ENCODE measurements at places on chromosomes 16 and 17.
A peak's percentile ranks its signal among the peaks of the same experiment; 100 is the strongest.

DNA sequence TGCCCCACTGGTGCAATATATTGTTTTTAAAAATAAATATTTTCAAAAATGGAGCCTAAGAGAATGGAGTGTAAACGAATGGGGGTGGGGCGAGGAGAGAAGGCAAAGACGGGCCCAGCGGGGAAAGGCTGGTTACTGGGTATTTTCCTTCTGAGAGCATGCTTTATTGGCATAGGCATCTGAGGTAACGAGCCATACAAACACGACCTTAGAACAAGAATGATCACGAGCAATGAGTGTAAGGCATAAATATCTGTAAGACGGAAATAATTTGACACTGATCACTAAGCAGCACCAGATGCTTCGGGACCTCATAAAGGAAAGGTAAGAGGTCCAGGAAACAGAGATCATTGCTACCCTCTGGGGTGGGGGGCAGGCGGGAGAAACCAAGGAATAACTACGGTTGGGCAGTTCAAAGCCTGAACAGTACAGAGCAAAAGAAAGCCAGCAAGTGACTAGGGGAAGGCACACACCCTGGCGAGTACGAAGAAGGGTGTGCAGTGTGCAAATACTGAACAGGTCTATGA lies 959 bp downstream of the SSH2 start:
- DNase-seq: no peak

- no peak for DNase-seq
These were observed 50.3 kb upstream of the BRD7 start for GRCh38 chr16:50419116-50419515.

- no peak for DNase-seq
These were observed 63.0 kb downstream of the GTF3C1 start for GRCh38 chr16:27486760-27487159.

GRCh38 chr16:31404353-31405064 lies 11.4 kb downstream of the ITGAD start:
- DNase-seq: no peak

GRCh38 chr16:66308096-66308495 lies 58.4 kb upstream of the CDH5 start:
- no peak for DNase-seq

DNA sequence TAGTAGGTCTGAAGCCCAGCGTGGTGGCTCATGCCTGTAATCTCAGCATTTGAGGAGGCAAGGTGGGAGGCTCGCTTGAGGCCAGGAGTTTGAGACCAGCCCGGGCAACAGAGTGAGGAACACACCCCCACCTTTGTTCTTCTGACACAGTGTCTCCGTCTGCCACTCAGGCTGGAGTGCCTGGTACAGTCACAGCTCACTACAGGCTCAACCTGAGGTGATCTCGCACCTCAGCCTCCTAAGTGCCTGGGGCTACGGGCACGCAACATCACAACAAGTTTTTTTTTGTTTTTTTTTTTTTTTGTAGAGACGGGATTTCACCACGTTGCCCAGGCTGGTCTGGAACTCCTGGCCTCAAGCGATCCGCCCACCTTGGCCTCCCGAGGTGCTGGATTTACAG lies 6.7 kb upstream of the TLCD3A start:
- DNase-seq: no peak

- no peak for DNase-seq
These were observed 12.5 kb downstream of the GSG1L2 start for GRCh38 chr17:9809409-9809808.

GRCh38 chr17:53629188-53629587 lies 193.5 kb upstream of the KIF2B start:
- DNase-seq: no peak

- DNase-seq: no peak
These were observed 152.6 kb downstream of the PRKCA start for GRCh38 chr17:66455060-66455459.

GRCh38 chr16:64132759-64133361 lies 989.0 kb downstream of the CDH11 start:
- no peak for DNase-seq

GRCh38 chr17:28081467-28081866 lies 39.0 kb downstream of the NLK start:
- no peak for DNase-seq

DNA sequence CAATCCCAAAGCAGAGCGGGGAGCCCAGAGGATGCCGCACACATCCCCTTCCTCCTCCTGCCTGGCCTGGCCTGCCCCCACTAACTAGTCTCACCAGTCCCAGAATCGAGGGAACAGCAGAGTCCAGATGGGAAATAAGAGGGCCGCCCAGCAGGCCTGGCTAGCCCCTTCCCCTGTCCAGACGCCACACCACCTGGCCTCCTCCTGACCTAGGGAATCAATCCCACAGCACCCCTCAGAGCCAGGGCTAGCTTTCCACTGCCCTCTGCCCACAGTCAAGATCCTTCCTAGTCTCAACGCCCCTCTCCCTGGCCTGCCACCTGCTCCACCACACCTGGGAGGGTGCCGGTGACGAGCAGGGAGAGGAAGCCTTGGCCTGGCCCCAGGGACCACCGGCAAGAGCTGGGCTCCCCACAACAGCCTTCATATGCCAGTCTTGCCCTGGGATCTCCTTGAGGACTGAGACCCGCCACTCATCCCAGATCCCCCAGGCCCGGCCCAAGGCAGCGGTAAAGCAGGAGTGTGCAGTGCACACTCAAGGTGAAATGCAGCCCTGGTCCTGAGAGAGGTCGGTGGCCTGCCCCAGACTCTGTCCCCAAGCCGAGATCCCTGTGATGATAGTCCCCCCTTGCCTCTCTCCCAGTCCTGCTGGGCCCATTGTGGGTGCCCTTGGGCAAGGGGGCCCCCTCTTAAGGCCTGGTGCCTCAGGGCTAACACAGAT lies 27.9 kb downstream of the KATNB1 start:
- no peak for DNase-seq

DNA sequence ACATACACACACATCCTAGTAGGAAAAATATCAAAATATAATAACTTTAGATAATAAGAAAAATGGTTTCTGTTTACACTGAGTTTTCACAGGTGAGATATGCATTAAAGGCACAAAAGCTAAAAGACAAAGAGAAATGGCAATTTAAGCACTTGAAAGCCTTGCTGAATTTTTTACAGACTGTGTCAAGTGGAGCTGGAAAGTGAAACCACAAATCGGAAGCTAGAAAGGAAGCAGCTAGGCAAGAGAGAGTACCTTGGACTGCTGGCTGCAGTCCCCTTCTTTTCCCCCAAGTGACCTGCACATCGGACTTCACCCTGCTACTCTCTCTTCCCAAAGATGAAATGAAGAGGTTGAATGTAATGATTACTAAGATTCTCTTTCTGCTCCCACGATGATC lies 135.1 kb downstream of the CDH13 start:
- no peak for DNase-seq

- DNase-seq: no peak
These were observed 245 bp downstream of the TMEM256 start for GRCh38 chr17:7403727-7403976.

DNA sequence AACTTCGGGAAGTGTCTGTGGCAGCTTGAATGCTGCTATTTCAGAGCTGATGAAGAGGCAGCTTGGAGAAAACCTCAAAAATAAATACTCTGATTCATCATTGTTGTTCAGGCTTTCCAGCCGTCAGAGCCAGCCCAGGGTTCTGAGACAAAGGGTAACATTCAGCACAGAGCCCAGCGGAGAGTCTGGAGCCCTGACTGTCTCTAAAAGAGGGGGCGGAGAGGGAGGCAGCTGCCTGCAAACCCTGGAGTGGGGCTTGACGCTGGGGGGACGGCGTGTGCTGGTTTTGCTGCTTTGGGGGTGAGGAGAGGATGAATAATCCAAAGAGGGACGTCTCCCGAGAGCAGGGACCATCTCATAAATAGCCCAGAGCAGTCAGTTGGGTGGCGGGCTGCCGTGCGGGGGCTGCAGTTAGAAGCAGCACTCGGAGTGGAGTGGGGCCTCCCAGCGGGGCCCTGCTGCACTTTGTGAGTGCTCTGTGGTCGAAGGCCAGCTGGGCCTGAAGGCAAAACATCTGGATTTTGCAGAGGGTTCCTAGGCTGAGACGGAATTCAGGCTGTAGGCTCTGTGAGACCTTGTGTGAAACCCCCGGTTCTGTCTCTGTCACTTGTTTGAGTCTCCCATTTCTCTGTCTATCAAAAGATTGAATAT lies 237.8 kb downstream of the PRKCA start:
- DNase-seq: no peak

DNA sequence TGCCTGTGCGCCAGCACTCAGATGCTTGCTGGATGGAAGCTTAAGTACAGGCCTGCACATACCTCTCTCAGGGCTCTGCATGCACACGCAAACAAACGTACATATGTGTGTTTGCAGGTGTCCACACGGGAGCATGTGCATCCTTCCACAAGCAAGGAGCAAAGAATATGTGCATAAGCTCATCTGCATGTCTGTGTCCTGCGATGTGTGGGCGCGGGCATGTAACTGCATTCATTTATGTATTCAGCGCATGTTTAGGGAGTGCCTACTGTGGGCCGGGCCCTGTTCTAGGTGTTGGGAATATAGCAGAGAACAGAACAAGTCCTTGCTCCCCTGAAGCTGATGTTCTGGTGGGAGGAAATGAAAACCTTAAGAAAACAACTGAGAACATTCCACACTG lies 13.7 kb downstream of the TRPV2 start:
- DNase-seq: no peak

DNA sequence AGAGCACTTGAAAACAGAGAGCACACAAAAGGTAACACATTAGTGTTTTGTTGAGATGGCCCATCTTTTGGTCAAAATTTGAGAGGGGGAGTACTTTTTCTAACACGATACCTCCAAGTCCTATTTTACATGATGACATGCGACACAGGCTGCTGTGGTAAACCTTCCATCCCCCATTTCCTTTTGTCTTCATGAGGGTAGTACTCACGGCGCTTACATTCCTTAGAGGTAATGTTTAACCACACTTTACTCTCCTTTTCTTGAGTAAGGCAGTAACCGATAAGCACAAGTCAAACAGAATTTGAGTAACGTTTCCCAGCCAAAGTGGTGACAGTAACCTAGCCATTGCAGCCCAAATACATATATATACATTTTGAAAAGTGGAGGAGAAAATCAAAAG lies 35.8 kb upstream of the PITPNM3 start:
- no peak for DNase-seq

DNA sequence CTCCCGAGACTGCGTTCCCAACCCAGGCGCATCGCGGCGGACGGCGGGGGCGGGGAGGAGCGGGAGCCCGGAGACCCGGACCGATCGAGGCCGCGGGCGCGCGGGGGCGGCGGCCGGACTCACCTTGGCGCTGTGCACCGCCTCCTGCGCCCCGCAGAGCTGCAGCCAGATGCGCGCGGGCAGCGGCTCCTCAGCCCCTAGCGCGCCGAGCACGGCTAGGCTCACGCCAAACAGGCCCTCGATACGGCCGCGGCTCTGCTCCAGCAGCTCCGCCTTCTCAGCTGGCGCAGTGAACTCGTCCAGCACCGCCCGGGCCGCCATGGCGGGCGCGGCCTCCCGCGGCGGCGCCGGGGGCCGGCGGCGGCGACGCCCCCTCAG lies 339 bp downstream of the N4BP1 start:
- DNase-seq: no peak

- no peak for DNase-seq
These were observed 191.9 kb upstream of the KCNJ16 start for GRCh38 chr17:69883120-69883519.

- no peak for DNase-seq
These were observed 28.2 kb upstream of the ZC3H18 start for GRCh38 chr16:88541831-88542616.

- DNase-seq: no peak
These were observed 5.3 kb upstream of the EPN3 start for GRCh38 chr17:50527155-50527762.

- DNase-seq: no peak
These were observed 9.3 kb downstream of the PDE6G start for GRCh38 chr17:81646869-81647600.

DNA sequence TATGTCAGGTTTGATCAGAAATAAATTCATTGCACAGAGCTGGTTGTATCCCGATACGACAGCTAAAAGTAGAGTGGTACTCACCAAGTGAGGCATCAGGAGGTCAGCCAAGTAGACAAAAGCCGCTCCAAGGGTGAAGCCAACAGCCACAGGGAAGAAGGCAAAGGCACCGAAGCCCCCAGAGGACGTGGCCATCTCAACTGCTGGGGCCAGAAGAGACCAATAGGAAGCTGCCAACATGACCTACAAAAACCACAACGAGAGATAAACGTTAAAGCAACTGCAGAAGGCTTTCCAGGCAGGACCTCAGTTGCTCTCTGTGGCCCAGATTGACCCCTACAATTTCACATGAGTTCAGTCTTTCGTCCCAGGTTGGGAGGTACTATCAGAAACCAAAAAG lies 61.0 kb downstream of the SLC39A11 start:
- no peak for DNase-seq

- DNase-seq: no peak
These were observed 30.6 kb downstream of the CENPV start for GRCh38 chr17:16322636-16323035.

- DNase-seq: no peak
These were observed 26.1 kb downstream of the GLG1 start for GRCh38 chr16:74580833-74581232.

DNA sequence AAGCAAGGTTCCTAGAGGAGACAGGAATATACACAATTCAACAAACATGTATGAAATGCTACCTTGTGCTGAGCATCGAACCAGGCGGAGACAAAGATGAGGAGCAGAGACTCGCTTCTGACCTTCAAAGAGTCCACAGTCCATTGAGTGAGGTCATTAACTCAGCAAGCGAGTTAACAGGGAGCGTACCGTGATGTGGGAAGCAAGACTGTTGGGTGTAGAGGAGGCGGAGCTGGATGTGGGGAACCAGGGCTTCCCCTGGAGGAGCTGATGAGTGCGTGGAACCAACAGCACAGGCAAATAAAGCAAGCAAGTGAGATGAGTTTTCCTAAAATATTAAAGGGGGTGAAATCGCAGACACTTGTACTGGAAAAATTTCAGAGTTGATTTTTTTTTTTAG lies 65.0 kb downstream of the NXN start:
- no peak for DNase-seq

GRCh38 chr17:49351572-49352140 lies 10.4 kb downstream of the ZNF652 start:
- DNase-seq: no peak

GRCh38 chr16:2969545-2970521 lies 685 bp downstream of the PAQR4 start:
- peak; percentile 88 for DNase-seq

DNA sequence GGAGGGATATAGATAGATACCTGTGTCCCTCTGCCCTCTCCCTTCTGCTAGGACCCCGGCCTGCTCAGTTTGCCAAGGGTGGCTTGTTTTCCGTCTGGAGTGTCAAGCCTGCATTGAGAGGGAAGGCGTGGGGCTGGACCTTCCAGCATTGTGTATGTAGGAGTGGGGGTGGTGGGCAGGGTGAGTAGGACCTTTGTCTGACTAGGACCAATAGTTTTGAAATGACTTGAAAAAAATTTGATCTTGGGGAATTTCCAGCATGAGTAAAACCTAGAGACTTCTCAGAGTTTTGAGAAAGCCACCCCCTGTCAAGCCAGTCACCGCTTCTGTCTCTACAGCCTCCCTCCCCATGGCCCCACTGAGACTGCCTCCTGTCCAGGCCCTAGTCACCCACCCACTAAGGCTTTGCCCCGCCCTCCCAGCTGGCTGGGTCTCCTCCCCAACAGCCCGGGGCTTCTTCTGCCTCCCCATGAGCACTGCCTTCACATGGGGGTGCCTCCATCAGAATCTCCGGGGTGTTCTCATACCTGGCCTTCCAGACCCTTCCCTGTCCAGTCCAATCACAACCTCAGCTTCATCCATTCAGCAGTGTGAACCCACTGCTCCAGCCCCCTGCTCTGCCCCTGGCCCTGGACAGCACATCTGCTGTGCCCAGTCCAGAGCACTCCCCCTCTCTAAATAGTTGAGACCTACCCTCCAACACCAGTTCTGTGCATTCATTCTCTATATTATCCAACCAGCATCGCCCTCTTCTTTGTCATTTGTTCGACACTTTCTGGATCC lies 207.0 kb downstream of the MSI2 start:
- DNase-seq: peak; percentile 45
